ENCODE measurements at places on chromosomes 6 and 20.

GRCh38 chr20:63572071-63572787, 1.8 kb downstream of the HELZ2 start:
- no peak for DNase-seq

DNA sequence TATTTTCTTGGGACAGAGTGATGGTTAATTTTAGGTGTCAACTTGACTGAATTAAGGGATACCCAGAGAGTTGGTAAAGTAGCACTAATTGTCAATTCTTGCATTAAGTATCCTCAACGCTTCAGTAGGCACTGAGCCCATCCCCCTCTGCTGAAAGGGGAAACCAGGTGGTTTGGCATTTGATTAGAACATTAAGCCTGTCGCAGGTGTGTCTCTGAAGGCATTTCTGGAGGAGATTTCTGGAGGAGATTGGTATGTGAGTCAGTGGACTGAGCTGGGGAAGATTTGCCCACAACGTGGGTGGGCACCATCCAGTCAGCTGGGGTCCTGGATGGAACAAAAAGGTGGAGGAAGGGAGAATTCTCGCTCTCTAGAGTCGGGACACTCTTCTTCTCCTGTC, 119.8 kb downstream of the RFX6 start:
- DNase-seq: no peak

- DNase-seq: no peak
Observed at GRCh38 chr6:108653949-108654348, 93.2 kb downstream of the FOXO3 start.

DNA sequence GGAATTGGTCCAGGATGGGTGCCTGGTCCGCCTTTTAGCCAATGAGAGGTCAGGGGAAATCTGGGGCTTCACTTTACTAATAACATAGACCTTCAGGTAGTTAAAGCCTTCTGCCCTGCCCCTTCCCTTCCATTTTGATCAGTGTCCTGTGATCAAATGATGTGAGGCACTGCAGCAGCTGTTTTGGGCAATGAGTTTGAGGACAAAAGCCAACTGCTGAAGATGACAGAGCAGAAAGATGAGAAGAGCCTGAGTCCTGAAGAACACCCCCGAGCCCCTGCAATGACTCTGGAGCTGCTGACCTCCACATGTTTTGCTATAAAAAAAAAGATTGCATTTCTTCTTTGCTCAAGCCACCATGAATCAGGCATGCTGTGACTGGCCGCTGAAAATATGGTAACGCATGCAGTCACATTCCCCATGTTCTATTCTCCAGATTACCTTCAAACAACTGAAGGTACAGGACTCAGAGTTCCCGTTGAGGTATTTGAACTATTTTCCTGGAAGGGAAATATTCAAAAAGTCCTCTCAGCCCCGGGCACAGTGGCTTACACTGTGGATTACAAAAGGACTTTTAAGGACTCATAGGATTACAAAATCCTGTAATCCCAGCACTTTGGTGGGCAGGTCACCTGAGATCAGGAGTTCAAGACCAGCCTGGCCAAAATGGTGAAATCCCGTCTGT, 45.7 kb upstream of the B4GALT5 start:
- no peak for DNase-seq

GRCh38 chr6:134983823-134984222, 33.9 kb upstream of the ALDH8A1 start:
- no peak for DNase-seq

GRCh38 chr6:168330403-168330802, 10.8 kb upstream of the DACT2 start:
- DNase-seq: no peak

DNA sequence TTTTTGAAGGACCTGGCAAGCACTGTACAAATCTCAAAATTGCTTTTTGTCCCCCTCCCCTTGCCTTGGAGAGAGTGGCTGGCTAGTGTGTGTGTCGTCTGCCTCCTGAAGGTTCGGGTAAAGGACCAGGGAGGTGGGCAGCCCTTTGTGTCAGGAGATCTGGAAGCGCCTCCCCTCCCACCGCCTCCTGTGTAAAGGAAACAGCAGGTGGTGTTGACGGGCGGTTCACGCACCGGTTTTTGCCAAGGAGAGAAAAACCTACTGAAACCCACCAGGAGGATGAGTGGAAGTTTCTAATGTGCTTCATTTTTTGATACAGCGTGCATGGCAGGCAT, 1.2 kb downstream of the ENTPD6 start:
- no peak for DNase-seq

DNA sequence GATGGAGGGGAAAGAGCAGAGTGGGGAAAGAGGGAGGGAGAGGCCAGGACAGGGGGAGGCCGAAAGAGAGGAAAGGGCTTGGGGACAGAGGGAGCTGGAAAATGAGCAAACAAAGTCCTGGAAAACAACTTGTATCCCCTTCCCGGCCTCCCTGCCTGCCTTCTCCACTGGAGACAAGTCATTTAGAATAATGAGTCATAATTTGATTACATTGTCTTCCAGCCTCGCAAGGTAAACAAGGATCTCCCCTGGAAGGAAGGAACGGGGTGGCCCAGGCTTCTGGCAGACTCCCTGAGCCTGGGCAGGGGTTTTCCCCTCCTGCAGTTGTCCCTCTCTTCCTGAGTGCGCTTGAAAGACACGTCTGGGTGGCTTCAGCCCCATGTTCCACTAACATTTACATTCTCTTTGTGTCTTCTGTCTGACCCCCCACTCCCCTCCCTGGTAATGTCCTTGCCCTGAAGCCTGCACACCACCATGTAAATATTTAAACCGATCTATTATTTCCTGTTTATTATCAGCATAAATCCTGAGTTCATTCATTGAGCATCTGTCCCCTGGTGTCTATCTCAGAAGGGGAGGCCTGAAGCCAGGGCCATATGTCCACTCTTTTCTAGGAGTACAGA, 12.1 kb upstream of the MRPS18A start:
- DNase-seq: no peak

DNA sequence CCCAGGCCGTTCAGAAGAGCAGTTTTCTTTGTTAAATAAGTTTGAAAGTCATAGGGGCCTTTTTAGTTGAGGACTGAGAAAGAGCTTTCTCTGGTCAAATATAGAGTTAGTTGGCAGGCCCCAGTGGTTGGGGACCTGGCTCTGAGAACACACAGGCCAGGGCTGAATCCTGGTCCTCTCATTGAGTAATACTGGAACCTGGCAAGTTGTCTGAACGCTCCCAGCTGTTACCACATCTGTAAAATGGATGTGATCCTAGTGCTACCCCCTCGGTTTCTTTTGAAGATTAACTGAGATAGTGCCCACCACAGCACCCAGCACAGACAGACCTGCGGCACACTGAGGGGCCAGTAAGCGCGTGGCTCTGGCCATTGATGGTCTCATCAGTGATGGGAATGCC, 215.5 kb downstream of the ZDHHC14 start:
- no peak for DNase-seq

- no peak for DNase-seq
Observed at GRCh38 chr6:72953971-72954381, 271.3 kb downstream of the KHDC1L start.

- DNase-seq: no peak
Observed at GRCh38 chr6:160427312-160428068, 79.3 kb downstream of the SLC22A3 start.

DNA sequence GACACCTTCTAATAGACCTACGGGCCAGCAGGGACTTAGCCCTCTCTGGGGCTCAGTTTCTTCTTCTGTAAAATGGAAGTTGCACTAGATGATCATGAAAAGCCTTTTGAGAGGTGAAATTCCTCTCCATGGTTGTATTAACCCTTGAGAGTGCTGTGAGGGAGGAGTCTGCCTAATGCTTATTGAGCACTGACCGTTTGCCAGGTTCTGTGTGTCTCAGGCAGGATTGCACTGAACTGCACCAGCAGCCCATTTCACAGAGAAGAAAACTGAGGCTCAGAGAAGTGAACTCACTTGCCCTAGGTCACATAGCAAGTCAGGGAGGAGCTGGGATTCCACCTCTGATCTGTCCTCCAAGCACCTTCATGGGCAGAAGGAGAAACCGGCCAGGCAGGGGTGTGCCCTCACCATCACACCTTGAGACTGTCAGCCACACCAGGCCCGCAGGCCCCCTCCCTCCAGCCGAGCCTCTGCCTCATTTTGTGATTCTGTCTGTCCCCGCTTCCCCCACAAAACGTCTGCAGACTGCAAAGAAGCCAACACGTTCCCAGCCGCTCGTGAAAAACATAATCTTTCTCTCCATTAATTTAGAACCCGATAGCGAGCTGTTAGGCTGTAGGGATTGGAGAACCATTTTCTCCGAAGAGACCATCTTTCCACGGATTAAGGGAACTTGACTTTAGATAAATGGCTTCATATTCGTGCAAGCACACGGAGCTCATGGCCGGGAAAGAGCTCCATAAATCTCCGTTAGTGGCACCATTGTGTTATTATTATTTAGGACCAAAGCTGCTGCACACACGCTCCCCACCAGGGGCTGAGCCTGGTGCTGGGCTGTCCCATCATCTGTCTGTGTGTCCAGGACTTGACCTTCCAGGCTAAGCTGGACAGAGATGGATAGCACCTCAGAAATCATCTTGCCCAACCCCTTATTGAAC, 46.0 kb downstream of the KIAA1755 start:
- DNase-seq: no peak

DNA sequence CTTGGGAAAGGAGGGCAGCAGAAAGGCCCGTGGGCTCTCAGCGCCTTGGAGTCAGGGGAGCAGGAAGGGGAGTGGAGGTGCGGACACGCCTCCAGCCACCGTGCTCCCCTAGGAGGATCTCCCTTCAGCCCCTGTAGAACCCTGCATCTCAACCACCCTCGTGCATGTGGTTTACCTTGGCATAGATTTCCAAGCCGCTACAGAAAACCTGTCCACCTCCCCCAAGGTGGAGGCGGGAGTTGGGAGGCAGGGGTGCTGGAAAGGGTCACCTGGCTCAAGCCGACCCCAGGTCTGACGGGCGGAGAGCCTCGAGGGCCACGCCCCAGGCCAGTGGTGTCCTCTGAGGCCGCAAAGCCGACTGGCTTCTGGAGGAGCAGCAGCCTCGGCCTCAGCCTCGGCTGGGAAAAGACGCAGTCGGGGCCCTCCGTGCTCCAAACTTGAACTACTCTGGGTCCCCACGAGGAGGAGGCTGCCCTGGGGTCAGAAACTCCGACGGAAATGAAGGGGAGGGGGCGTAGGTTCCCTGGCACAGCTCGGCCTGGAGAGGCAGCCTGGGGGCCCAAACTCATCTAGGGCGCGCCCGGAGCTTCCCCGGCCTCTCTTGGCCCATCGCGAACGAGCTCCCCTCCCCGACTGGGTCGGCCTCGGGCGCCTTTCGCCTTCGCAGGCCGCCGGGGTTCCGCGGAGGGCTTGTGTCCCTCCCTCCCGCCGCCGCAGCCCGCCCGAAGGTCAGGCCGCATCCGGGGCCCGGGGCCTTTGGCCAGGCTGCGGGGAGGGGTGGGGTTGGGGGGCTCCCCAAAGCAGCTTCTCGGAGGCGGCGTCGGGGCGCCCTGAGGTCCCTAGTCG, 6.3 kb upstream of the FOXF2 start:
- no peak for DNase-seq

- DNase-seq: no peak
Observed at GRCh38 chr20:25285091-25285647, 37.3 kb downstream of the PYGB start.

- DNase-seq: no peak
Observed at GRCh38 chr6:303948-304558, 11.8 kb downstream of the DUSP22 start.

DNA sequence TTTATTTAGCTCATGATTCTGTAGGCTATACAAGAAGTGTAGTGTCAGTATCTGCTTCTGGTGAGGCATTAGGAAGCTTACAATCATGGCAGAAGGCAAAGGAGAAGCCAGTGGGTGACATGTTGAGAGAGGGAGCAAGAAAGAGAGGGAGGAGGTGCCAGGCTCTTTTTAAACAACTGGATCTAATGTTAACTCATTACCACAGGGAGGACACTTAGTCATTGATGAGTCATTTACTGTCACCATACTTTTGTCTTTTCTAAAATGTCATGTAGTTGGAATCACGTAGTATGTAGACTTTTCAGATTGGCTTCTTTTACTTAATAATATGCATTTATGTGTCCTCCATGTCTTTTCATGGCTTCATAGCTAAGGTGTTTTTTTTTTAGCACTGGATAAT, 58.1 kb downstream of the NUS1 start:
- DNase-seq: no peak

GRCh38 chr20:63381781-63382431, 20.8 kb upstream of the CHRNA4 start:
- DNase-seq: no peak

DNA sequence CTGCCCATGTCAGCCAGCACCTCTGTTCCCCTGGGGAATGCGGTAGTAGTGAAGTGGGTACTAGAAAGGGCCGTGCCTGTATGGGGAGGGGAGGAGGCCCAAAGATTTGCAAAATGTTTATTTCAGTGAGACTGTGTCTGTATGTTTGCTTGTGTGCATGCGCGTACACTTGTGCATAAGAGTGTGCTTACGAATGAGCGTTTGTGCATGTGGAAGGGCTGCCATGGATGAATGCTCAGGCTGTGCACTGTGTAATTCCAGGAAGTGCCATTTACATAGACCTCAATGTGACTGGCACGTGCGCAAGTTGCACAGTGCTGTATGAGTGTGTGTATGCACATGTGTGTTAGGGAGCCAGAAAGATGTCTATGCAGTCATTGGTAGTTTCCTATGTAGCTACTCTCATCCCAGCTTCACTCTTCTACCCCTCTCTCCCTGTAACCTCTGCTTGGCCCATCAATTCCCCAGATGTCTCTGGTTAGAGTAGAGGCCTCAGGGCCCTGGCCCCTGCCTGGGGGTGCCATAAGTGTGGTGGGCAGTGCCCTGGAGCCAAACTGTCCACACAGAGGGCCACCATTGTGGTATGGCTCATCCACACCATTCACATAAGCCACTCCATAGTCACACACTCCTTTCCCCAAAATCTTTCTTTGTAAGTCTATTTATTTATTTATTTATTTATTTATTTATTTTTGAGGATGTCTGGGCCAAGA, 26.8 kb upstream of the SLC22A7 start:
- no peak for DNase-seq

DNA sequence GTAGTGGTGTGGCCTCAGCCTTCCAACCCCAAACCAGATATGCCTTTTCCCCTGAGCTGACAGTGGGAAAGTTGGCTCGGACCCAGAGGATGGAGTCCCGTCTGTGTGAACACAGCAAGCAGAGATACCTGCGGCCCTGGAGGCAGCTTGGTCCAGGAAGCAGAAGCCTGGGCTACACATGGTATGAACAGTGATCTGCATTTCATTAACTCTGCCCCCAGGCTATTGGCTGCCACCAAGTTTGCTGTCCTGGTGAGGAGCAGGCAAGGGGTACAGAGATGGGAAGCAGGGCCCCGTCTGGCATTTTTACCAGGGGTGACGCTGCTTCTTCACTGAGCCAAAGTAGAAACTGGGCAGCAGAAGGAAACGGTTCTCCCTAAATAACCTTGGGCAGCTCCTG, 90.0 kb downstream of the EDN3 start:
- no peak for DNase-seq

- no peak for DNase-seq
Observed at GRCh38 chr6:118889163-118889562, 4.8 kb upstream of the ASF1A start.
